Urinary bladder (tissue), 4 donors: ENCODE measurements at places on chromosomes 2 and 18.

DNA sequence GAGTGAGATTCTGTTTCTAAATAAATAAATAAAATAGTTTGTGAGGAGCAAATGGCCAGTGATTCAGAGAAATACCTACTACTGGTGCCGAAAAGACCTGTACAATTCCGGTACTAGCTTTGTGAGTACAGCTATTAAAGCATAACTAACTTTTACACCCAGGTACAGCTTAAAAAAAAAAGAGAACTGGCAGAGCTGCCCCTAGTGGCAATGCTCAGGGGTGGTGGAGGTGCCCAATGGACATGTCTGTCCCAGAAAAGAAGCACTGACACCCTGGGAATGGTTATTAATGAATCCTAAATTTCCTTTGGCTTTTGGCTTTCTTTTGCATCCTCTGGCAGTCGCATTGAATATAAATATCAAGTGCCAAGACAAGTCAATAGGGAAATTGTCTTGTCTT is 87.0 kb downstream of the LIPG start:
- DNase-seq = no peak

GRCh38 chr2:74951211-74951754 is 7.2 kb upstream of the POLE4 start:
- DNase-seq = no peak

DNA sequence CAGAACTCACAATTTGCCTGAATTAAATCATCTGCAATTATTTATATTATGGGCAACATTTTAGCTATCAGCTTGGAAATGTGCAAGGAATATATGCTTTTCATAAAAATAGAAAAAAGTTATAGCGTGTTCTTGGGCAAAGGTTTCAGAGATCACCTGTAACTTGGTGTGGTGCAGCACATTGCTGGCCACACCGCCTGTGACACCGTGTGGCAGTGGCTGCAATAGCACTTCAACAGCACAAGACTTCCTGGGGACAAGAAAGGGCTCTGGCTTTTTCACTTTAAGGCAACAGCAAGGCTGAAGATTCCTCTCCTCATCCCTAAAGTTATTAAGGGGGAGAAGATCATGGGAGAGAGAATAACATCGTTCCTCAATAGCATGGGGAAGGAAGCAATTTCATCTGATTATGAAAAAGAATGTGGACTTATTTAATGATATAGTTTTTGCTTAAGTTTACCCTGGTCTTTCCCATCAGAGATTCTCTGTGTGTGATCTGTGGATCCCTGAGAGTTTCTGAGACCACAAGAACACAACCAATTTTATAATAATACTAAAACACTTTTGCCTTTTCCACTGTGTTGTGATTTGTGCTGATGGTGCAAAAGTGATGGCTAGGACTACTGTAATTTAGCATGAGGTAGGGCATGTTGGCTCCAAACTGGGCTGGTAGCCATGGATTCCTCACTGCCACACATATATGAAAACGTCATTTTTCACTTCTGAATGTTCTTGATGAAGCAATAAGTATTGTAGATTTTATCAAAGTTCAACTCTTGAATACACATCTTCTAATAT is 15.0 kb upstream of the SERPINB3 start:
- no peak for DNase-seq

DNA sequence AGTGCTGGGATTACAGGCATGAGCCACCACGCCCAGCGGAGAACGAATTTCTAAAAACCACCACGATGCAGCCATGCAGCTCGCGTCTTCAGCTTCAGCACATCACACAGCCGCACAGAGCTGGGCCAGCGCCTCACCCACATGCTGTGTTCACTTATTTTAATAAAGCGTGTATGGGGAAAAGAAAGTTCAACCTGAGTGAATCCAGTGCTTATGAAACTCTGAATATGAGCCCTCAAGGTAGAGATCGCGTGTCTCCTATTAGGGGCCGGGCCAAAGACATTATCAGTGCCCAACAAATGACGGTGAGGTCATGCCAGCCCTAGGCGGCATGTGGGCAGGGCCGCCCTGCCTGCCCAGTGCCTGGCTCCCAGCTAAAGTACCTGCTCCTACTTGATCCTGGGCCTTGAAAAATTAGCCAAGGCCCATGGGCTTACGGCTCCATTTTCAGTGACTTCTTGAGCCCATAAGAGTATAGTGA is 44.3 kb downstream of the SPRED2 start:
- no peak for DNase-seq

DNA sequence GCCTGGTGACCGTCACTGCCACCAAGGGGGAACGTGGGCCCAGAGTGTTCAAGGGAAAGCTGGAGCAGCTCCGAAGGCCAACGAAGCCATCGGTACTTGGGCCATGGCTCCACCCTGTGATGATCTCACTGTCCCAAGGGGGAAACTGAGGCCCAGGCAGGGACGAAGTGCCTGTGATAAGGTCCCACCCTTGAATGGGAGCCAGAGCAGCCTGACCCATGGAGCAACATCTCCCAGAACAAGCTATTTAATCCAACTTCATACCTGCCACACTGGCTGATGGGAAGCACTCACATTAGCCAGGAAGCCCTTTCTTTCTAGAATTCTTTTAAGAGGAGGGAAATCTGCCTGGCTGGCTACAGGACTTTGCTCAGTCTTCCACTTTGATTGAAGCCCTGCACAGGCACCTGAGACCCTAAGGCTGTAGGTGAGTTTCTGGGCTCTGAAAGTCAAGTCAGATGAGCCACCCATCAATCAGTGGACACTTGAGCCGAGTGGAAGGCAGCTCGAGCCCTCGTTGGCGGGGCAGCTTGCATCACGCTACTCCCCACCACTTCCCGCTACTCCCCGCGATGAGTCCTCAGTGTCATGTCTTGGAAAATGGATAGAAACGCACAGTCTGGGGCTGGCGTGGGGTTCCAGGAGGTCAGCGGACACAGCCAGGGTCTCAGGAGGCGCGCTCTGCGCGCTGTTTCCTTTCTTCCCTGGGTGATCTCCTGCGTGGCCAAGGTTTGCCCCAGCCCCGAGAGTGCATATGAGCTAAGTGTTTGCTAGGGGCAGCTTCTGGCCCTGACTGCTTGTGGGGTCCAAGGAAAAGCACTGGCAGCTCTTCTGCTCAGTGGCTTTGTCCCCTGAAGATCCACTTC is 2.5 kb upstream of the HS6ST1 start:
- DNase-seq = no peak

GRCh38 chr2:54503192-54503591 is 47.1 kb downstream of the SPTBN1 start:
- no peak for DNase-seq

DNA sequence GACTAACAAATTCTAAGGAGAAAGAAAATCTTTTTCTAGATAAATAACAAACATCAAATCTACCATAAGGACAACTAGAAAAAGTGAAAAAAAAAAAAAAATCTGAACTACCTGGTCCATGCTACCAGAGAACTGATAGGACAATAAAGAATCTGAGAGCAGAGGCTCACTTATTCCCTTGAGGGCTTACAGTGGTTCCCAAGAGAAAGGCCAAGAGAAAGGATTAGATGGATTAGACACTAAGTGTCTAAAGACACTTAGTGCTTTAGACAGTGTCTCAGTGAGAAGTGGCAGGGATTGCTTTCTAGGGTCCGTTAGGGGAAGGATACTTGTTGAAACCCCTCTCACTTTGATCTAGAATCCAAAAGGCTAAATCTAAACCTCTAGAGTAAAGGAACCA is 78.2 kb downstream of the COA5 start:
- no peak for DNase-seq

GRCh38 chr2:117723888-117724434 is 90.5 kb upstream of the DDX18 start:
- no peak for DNase-seq

GRCh38 chr2:215395687-215396460 is 40.0 kb downstream of the FN1 start:
- no peak for DNase-seq

- DNase-seq = no peak
These were observed 151.2 kb downstream of the UBE2E3 start for GRCh38 chr2:181131584-181131983.

- DNase-seq = no peak
These were observed 237.0 kb upstream of the FOSL2 start for GRCh38 chr2:28155627-28156026.

- DNase-seq = no peak
These were observed 26.4 kb downstream of the WDFY1 start for GRCh38 chr2:223918671-223919134.

- DNase-seq = no peak
These were observed 48.6 kb downstream of the SF3B1 start for GRCh38 chr2:197386242-197386641.

GRCh38 chr2:101630224-101630949 is 67.1 kb upstream of the MAP4K4 start:
- no peak for DNase-seq

DNA sequence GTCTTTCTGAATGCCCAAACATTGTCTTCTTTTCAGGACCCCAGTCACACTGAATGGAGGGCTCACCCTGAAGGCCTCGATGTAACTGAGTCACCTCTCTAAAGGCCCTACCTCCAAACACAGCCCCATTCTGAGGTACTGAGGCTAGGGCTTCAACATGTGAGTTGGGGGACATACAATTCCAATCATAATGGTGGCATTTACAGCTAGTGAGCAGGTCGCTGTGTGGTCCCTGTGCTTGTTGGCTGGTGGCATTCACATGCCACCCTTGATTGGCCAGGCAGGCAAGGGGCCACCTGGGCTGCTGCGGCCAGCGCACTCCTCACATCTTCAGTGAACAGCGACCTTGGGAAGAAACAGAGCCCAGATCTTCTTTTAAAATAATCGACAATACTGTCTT is 30.7 kb downstream of the AMER3 start:
- DNase-seq = no peak

DNA sequence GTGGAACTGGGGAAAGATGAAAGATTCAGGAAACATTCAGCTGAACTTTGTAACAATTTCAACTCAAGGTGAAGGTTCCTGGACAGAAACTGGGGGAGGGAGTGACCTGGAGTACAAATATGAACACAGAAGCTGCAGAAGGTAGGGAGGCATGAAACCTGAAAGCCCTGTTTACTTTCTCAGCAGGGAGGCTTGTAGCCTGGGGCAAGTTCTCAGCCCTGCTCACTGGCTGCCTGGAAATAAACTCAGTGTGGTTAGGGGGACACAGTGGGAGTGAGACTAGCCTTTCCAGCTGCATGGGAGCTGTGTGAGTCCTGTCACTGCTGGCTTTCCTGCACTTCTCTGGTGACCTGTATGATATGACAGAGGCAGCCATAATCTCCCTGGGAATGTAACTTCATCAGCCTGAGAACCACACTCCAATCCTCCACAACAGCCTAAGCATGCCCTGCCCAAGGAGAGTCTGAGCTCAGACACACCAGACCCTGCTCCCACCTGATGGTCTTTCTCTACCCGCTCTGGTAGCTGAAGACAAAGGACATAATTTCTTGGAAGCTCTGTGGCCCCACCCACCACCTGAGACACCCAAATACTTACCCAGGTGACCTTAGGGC is 77.0 kb downstream of the ZSWIM2 start:
- DNase-seq = no peak

DNA sequence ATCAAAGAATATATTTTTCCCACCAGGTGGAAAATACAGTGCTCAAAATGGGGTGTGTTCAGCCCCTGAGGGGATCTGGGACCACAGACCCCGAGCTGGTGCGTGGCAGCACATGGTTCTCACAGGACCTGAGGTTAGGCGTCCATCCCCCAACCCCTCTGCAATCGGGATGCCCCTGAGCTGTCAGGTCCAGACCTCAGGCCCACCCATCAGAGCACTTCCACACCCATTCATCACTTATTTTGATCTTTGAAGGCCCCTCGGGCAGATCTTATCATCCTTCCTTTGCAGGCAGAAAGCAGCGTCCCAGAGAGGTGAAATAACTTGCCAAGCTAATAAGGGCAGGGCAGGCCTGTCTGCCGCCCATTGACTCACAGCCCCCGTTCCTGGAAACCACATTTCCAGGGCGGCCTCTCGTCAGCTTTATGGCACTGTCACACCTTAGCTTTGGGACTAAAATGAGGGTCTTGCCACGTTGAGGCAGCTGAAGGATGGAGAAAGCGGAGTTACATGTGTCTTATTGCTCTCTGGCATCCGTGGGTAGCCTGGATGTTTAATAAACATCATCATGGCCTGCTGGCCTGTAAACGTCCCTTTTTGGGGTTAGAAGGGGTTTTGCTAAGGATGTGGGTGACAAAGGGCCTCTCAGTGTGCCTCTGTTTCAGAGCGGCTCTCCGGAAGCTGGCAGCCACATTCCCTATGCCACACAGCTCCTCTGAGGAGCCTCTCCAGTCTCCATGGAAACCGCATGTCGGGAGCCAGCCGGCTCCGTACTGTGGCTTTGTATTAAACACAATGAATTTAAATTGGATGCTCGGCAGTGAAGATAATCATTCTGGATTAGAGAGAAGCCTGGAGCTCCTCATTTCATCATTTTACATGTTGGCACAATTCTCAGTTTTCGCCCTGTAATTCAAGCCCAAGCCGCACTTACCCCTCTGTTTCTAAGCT is 58.3 kb upstream of the MAPRE3 start:
- DNase-seq = no peak

DNA sequence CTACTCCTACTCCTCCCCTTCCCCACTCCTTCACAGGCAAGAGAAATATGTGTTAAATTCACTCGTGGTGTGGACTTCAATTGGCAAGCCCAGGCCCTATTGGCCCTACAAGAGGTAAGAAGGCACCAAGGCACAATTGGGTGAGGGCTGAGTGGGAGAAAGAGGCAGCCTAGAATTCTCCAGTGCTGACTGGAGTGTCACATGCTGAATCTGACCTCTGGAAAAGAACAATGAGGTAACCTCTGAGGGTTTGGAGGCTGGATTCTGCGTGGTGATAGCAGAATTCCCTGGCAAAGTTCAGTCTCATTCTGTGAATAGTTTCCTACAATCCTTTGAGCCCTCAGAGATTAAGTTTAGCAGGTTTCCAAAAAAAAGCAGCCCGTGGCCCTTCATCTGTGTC is 6.9 kb downstream of the CENPA start:
- no peak for DNase-seq

GRCh38 chr2:204510709-204511420 is 34.4 kb upstream of the PARD3B start:
- DNase-seq = no peak

- no peak for DNase-seq
These were observed 69.2 kb downstream of the RNF152 start for GRCh38 chr18:61823595-61823994.

DNA sequence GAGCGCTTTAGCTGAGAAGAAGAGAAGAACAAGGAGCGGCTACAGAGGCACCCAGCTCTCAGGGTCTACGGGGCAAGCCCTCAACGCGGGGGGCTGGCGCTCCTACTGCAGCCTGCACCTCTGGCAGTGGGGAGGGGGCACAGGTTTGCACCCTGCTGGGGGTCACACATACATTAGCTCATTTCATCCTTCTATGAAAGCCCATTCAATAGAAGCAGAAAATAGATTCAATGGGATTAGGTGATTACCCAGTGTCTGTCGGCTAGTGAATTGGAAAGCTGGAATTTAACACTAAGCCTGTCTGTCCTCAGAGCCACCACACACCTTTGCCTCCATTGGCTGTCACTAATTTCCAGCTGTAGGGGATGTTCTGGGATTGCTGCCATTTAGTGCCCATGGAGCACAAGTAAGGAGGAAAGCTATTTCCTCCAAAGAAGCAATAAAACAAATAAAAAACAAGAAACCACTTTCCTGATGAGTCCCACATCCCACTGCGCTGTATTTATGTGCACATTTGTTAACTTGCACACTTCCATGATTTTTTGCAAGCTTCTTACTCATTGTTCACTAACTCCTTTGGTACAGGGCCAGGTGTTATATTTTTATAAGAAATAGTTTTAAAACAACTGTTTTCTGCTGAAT is 319.6 kb upstream of the REV1 start:
- no peak for DNase-seq

- no peak for DNase-seq
These were observed 29.4 kb upstream of the IGFBP2 start for GRCh38 chr2:216603884-216604245.
